Ascending aorta (tissue), 2 donors: ENCODE measurements at places on chromosomes 3 and 15.

- DNase-seq = no peak
These were observed 49.4 kb downstream of the GTF2E1 start for GRCh38 chr3:120791913-120792312.

DNA sequence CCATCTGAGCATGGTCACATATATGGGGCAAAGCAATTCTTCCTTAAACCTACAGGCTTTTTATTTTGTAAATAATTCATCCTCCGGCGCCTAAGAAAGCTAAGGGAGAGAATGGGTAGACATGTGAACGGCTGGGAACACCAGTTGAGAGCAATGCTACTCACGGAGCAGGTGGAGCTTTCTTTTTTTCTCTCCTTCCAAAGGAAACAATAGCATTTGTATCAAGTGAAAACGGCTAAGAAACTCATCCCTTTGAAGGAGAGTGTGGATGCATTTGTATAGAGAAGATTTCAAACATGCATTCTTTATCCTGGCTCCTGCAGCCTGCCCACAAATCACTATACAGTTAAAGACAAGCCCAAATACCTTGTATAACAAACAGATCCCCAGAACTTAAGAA, 637.8 kb downstream of the MAGI1 start:
- no peak for DNase-seq

DNA sequence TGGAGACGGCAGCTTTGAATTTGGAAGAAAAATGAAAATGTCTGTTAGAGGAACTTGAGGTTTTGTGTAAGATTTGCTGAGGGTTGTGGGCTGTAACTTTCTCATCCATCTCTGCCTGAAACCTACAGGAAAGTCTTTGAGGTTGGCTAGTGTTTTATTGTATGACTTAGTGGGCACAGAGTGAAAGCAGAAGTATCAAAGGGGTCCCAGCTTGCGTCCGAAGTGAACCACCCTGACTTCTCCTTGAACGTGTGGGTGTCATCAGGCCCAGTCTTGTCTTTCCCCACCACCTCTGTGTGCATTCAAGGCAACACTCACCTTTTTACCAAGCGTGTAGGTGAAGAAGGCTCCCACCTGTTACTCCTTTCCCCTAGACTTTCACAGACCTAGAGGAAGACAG, 682.1 kb upstream of the CFAP20DC start:
- no peak for DNase-seq

DNA sequence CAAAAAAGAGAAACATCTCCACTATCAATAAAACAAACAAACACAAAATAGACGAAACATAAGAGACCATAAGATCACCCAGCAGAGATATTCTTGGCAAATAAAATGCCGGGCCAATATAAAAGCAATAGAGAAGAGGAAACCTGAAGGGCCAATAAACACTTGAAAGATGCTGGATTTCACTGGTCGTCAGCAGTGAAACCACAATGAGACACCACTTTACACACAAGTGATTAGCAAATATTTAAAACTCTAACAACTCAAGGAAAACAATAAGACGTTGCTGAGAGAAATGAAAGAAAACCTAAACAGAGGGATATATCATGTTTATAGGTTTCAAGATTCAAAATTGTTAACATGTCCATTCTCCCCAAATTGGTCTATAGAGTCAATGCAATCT, 148.5 kb downstream of the WDR76 start:
- DNase-seq = no peak

DNA sequence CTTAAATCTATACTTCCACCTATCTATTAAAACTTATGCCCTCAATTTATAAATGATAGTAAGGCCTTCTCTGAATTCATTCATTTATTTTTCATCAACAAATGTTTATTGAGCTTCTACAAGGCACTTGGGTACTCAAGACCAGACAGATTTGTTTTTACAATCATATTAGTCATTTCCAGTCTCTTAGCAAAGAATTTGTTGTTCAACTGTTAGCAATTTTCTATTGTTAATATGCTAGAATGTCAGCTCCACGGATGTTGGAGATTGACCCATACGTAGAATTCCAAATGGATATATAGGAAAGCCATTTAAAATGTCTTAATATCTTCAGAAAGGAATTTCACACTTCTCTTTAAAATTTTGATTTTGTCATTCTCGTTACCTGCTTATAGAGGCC, 36.7 kb downstream of the ZBTB38 start:
- no peak for DNase-seq

DNA sequence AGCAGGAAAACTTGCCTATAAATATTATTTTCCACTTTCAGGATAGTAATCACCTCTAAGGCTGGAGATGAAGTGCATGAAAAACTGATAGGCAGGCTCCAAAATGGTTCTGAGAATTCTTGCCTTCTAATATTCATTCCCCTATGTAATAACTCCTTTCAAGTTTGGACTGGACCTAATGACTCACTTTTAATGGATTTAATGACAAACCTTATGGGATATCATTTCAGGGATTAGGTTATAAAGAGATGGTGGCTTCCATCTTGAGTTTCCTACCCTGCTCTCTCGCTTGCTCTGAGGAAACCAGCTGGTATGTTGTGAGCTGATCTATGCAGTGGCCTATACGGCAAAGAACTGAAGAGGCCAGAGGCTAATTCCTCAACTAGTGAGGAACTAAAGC, 192.0 kb downstream of the BCHE start:
- DNase-seq = no peak

GRCh38 chr3:94481226-94481898, 418.5 kb downstream of the NSUN3 start:
- DNase-seq = no peak

- no peak for DNase-seq
These were observed 1181.4 kb downstream of the ROBO2 start for GRCh38 chr3:78221300-78221699.

DNA sequence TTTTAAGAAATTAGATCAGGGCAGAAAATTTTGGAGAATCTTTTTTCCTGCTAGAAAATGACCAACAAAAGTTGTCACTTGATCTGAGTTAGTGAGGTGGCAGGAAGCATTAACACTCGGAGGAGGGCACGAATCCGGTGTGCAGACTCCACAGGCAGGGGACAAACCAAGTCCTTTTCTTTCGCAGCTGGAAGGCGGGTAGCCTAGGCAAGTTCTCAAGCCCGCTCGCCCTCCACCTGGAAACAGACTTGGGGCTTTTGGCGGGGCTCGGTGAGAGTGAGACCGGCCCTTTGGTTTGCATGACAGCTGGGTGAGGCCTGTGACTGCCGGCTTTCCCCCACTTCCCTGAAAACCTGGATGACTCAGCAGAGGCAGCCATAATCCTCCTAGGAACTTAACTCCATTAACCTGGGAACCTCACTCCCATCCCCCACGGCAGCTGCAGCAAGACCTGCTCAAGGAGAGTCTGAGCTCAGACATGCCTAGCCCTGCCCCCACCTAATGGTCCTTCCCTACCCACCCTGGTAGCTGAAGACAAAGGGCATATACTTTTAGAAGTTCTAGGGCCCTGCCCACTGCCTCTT, 134.8 kb downstream of the MFSD1 start:
- no peak for DNase-seq

- no peak for DNase-seq
These were observed 374.5 kb downstream of the IL20RB start for GRCh38 chr3:137332297-137332696.

- DNase-seq = no peak
These were observed 737 bp downstream of the JAGN1 start for GRCh38 chr3:9891072-9891622.

GRCh38 chr3:190863119-190863465, 598 bp upstream of the GMNC start:
- DNase-seq = no peak

DNA sequence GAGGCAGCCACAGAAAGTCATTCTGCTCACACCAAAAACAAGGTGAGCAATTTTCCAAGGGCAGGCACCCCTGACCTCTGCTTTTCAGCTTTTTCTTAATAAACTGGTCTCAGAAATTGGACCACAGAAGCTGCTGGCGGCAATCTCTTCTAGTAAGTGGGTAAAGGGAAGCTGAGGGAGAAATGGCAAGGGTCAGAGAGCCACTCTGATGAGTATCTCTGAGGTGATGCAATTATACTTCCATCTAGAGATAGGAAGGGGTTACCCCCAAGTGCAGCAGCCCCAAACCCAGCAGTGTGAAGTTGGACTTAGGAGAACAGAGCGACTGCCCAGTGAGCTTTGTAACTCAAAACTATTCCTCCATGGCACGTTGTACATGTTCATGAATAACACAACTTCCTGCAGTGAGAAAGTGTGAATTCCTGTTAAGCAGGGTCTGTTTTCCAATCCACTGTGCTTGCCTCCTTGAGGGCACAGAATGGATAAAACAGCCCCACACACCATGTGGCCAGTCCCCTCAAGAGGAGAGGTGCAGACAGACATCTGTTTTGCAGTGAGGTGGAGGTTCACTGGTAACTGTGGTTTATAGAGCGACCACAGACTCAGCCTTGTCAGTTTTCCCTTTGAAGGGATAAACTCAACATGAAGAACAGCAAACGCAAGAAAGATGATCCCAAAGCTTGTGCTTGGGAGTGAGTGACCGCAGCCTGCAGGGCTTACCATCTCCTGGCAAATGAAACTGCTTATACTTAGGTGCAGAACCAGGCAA, 683.4 kb upstream of the CFAP20DC start:
- no peak for DNase-seq

- no peak for DNase-seq
These were observed 49.0 kb downstream of the DZIP1L start for GRCh38 chr3:138066383-138066782.

DNA sequence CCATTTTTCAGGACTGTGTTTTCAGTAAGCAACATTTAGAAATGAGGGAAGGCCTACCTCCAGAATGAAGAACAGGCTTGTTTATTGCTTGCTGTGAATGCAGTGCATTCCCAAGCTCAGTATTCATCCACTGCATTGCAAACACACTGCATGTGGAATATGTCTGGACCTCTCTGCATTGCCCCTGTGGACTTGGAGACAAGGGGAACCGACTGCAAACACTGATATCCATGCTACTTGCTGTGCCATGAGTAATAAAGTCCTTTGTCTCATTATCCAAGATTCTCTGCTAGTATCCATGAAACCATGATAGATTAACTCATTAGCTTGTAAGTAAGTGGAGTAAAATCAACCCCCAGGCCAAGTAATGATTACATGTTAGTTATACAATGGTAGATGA, 301.2 kb upstream of the NR2E3 start:
- DNase-seq = no peak

GRCh38 chr3:43316783-43317460, 30.6 kb downstream of the SNRK start:
- no peak for DNase-seq

GRCh38 chr3:181700168-181701087, 11.3 kb upstream of the SOX2 start:
- DNase-seq = no peak

GRCh38 chr3:77906102-77906709, 866.3 kb downstream of the ROBO2 start:
- no peak for DNase-seq

- no peak for DNase-seq
These were observed 20.9 kb downstream of the AVEN start for GRCh38 chr15:34018021-34018645.

GRCh38 chr3:179072100-179072438, 460 bp upstream of the ZMAT3 start:
- no peak for DNase-seq

- DNase-seq = no peak
These were observed 47.7 kb downstream of the UMPS start for GRCh38 chr3:124777762-124778470.

GRCh38 chr15:97521381-97522285, 438.9 kb upstream of the ARRDC4 start:
- DNase-seq = no peak

- no peak for DNase-seq
These were observed 3.9 kb upstream of the RNU6-1 start for GRCh38 chr15:67843571-67844387.

GRCh38 chr15:82139823-82140268, 94.0 kb upstream of the MEX3B start:
- no peak for DNase-seq

- no peak for DNase-seq
These were observed 13.6 kb downstream of the ZBED2 start for GRCh38 chr3:111581403-111582119.
